Natural killer cell (primary cell): ENCODE measurements at places on chromosomes 4 and X. TPM values are rescaled to one million over a fixed set of nuclear protein-coding genes. Genes with fewer than 3 reads are reported as not detected.

DNA sequence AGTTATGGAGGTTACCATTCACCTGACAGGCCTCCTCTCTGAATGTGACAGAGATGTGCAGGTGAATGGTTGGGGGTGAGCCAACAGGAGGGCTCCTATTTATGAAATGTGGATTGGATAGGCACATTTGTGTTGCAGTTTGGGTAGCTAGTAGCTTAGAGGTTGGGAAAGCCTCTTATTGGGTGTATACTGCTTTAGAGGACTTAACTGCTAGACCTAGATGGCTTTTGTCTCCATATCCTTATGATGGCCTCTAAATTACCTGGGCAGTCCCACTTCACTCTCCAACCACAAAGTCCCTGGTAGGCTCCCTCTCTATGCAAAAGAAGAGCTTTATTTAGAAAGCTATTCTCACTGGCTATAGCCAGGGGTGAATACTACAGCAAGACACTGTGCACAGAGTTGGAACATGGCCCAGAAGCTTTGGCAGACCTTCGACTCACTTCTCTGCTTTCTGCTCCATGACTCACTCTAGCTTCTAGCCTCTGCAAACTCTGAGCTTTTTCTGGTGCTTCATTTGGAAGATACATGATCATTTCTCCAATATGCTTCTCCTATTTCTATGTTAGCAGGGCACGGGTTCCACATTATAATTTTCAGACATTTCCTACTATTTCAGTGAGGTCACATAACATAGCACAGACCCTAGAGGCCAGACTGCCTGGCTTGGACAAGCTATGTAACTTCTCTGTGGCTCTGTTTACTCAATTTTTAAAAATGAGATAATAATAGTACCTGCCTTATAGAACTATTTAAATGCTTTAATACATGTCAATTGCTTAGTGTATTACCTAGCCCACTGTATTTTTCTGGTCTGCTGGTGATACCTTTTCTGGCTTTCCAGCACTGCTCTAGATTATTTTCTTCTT lies 6.0 kb upstream of the VGLL1 start:
- DNase-seq = no peak

The MID1 gene
- total RNA-seq = not detected

The ARHGAP6 gene
- total RNA-seq = 1.8 TPM

- no peak for DNase-seq
Measured at GRCh38 chr4:140816806-140817510, 60.8 kb upstream of the TBC1D9 start.

The FOXR2 gene
- not detected for total RNA-seq

GRCh38 chr4:88396681-88397080 lies 18.0 kb downstream of the HERC6 start:
- no peak for DNase-seq

DNA sequence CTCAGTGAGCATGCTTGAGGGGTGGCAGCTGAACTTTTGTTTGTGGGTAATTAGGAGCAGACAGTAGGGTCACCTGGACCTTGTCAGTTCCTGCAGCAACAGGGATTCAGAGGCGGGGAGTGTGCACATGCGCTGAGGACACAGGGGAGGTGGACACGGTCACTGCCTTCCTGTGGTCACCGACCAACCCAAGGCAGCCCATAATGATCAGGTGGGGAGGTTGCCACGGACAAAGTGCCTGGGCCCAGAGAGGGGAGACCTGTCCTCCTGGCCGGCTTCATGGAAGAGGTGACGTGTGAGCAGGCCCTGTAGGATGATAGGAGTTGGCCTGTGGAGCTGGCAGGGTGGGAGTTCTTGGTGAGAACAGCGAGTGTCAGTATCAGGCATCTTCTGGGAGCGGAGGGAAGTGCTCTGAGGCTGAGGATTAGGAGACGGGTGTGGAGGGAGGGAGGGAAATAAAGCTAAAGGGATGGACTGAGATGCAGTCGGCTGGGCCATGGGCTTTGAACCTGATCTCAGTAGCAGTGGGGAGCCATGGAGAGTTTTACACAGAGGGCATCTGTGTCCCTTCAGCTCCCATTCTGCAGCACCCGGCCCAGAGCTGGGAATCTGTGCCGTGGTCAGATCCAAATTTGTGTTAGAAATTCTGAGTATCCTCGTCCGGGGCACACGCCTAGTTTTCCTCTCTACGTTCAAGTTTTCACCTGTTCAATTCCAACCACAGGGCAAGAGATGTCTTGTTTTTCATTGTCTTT lies 100.0 kb downstream of the PSAPL1 start:
- DNase-seq = no peak

DNA sequence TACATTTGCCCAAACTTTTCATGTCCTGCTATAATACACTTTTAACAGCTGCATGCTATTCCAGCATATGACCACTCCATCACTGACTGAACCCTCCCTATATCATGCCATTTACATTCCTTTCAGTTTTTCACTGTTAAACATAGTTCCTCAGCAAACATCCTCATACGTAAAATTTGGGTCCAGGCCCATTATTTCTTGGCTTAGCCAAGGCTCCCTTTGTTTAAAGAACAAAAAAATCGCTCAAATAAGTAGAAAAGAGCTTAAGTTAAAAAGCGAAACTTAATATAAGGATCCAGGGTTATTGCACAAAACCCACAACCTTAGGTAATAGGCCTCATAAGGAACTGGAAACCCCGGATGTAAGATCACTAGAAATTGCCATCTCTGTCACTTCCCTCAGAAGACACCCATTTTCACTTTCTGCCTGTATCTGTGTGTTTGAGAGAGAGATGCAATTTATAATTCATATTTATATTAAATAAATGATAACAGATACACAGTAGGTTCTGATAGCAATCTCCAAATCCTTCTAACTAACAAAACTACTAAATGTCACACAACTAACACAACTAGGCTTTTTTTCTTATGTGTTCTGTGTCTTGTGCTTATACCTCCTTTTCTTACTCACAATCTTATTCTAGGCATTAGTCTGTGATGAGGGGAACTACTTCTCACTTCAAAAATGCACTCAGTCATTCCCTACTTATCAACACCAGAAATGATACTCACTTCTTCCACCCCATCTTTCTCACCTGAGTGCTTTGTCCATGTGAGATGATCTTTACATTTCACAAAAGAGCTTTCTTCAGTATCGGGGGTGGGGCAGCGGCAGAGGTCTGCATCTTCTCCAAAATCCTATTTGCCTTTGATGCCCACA lies 59.9 kb upstream of the FAM241A start:
- DNase-seq = no peak

DNA sequence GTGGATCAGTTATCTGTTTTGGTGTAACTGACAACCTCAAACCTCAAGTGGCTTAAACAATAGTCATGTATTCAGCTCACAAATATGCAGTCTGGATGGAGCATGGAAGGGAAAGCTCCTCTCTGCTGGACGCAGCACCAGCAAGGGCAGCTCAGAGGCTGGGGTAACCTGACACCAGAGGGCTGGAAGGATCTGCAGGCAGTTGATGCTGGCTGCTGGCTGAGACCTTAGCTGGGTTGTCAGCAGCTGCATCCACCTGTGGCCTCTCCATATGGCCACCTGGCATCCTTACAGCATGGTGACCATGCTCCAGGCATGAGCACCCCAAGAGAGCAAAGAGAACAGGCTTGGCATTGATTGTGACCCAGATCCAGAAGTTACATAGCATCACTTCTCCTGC lies 46.7 kb downstream of the ENPP6 start:
- no peak for DNase-seq

The PNMA6A gene
- not detected for total RNA-seq

- DNase-seq = no peak
Measured at GRCh38 chr4:105458001-105458400, 15.9 kb downstream of the PPA2 start.

GRCh38 chrX:72314881-72315280 lies 9.2 kb upstream of the CITED1 start:
- no peak for DNase-seq

GRCh38 chr4:36140421-36140820 lies 103.9 kb downstream of the ARAP2 start:
- DNase-seq = no peak

GRCh38 chrX:25070038-25070437 lies 54.3 kb upstream of the ARX start:
- DNase-seq = no peak

The PDCL2 gene
- not detected for total RNA-seq

GRCh38 chr4:169869490-169869889 lies 111.7 kb upstream of the HPF1 start:
- DNase-seq = no peak

- no peak for DNase-seq
Measured at GRCh38 chr4:78612398-78613178, 61.0 kb downstream of the ANXA3 start.

The NPY1R gene
- total RNA-seq = not detected

The SAGE1 gene
- total RNA-seq = not detected

The NRK gene
- not detected for total RNA-seq

DNA sequence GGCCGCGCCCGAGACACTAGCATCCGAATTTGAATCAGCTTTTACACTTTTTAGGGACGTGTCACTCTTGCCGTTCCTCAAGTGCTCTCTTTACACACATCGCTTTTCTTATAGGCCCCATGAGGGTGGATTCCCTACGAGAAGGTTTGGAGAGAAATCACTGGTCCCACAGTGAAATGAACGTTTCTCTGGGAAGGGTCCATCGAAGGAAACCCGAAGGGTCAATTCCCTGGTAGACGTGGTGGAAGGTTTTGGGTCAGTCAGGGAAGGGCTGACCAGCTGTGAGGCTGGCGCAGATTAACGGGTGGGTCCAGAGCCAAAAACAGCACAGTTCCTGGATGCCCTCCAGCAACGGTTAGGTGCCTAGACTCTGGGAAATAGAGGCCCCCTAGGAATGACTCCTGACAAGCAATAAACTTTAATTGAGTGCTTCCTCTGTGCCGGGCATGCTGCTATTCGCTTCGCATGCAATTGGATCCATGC lies 35.9 kb downstream of the ETDC start:
- no peak for DNase-seq

DNA sequence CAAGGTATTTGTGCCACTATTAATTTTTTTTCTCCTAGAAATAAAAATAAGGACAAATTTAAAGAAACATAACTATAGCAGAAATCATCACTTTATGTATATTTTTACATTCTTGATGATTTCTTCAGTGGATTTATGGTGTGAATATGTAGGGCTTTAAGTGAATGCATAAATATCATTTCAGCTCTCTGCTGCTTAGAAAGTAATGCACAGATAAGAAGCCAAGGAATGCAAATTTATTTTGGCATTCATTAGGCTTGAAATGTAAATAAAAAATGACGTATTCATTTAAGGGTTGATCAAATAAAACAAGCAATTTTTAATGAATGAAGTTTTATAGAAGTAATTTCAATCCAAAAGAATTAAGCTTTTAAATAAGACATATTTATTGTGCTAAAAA lies 66.3 kb downstream of the NFKB1 start:
- DNase-seq = no peak

The SPACA5 gene
- not detected for total RNA-seq

DNA sequence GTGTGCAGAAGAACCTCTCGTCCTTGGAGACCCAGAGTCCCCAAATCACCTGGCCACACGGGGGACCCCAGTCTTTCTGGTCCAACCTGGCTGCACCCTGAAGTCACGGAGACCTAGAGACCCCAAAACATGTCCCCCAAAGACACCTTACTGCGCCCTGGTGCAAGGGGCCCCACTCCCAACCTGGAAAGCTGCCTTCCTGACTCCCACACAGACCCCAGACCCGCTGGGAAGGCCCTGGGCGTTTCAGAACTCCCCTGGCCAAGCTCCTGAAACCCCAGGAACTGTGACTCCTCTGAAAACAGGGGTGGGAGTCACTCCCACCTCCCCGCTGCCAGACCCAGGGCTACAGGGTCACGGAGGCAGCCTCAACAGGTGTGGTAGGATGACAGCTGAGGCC lies 12.7 kb upstream of the SHOX start:
- DNase-seq = no peak

- no peak for DNase-seq
Measured at GRCh38 chrX:38578167-38578566, 16.8 kb downstream of the TSPAN7 start.

- no peak for DNase-seq
Measured at GRCh38 chrX:74656079-74656745, 41.8 kb upstream of the RLIM start.

- DNase-seq = no peak
Measured at GRCh38 chrX:107871136-107871535, 45.5 kb downstream of the MID2 start.

DNA sequence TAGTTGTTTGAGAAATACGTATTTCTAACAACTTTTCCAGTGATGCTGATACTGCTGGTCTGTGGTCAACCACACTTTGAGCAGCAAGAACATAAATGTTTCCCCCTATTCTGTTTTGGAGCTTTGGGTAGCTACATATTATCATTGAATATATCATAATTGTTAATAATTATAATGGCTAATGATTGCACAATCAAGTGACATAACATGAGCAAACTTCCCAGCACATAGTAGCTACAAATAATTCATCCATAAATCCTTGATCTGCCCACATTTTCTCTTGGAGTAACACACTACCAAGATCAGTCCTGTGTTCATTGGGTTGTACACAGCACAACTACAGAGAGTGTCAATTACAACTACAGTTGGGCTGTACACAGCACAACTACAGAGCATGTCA lies 436.3 kb upstream of the MAGEB18 start:
- DNase-seq = no peak

DNA sequence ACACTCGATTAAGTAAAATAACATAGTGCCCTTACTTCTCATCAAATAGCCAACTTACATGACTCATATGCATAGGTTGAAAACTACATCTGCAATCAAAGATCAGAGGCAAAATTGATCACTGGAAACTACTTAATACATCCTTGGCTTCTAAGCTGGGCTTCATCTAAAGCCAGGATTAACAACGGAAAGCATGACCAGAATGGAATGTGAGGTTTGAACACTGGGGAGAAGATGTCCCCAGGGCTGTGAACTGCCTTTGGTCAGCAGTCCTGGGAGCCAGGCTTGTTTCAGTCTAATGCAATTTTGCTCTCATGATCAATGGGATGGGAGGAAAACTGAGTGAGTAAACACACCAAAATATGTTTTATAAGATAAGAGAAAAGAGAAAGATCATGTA lies 192.5 kb upstream of the TTC29 start:
- DNase-seq = no peak

DNA sequence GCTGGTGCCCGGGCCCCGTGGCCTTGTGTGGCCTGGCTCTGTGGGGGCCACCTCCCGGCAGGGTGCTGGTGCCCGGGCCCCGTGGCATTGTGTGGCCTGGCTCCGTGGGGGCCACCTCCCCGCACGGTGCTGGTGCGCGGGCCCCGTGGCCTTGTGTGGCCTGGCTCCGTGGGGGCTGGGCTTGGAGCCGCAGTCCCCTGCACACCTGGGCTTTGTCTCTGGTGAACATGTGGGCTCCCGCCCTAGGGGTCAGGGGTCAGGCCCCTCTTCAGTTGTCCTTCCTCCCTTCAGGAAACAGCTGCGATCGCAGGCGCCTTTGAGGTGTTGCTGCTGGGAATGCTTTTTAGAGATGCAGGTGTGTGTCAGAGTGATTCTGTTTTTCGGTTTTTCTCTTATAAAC lies 17.2 kb downstream of the UVSSA start:
- no peak for DNase-seq

The RGN gene
- total RNA-seq = not detected

The APELA gene
- not detected for total RNA-seq

The FAM3A gene
- 38.0 TPM for total RNA-seq

DNA sequence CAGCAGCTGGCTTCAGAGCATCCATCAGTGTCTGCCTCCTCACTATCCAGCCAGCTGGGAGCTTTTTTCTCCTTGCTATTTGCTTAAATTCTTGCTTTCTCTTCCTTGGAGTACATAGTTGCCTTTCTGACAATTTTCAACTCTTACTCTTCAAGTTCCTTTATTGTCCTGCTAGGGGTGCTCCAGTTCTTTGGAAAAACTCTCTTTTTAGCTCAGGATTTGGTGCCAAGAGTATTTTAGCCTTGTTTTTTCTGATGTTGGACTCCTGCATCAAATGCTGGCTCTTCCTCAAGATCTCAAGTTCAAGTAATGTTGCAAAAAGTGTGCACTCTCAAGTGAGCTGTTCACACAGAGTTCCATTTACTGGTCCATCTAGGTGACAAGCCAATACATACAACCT lies 126.4 kb downstream of the KDR start:
- DNase-seq = no peak
